ENCODE measurements at places on chromosomes 5 and 9. TPM values are rescaled to one million over a fixed set of nuclear protein-coding genes. Genes with fewer than 3 reads are reported as not detected.

IER5L gene
- 12.2 TPM for total RNA-seq

PITX1 gene
- not detected for total RNA-seq

SLC36A3 gene
- total RNA-seq: not detected

CARD6 gene
- total RNA-seq: not detected

SLC24A2 gene
- 0.43 TPM for total RNA-seq

CER1 gene
- total RNA-seq: not detected

MARCHF3 gene
- 6.1 TPM for total RNA-seq

SPINK7 gene
- total RNA-seq: not detected

All from neural progenitor cell (in vitro differentiated cells).